NCI-H226 (cell line): ENCODE measurements at places on chromosomes 1 and 21.
A peak's percentile ranks its signal among the peaks of the same experiment; 100 is the strongest.

DNA sequence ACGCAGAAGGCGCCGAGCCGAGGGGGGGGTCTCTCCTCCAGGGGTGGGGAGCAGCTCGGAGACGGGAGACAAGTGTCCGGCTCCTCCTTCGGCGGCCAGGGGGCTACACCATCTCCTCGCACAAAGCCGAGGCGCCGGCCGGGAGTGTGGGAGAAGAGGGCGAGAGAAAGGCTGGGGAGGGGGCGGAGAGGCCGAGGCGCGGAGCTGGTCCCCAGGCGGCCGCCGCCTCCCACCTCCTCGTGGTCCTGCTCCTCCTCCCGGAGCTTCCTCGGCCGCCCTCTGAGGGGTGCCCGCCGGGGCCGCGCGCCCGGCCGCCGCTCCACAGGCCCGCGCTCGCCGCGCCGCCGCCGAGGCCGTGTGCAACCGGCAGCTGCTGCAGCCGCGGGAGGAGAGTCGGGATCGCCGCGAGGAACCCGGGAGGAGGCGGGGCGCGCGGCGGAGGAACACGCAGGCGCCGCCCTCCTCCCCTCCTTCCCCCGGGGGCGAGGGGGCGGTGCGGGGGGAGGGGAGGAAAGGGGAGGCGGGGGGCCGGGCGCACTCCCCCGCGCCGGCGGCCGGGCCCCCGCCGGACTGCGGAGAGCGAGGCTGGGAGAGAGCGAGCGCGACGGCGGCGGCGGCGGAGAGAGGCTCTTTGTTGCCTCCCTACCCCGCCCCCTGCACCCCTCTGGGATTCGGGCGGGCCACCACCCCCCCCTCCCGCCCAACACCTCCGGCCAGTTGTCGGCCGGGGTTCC, at the start of gene ENAH:
TSS of gene ENAH (minus strand) at position 395 of the 734 bp plus-strand sequence. CDS start 433 bp downstream, outside the sequence.
- DNase-seq, result peak; percentile 45

GRCh38 chr21:27526451-27526850, 559.6 kb upstream of the ADAMTS5 start:
- DNase-seq, result no peak

DNA sequence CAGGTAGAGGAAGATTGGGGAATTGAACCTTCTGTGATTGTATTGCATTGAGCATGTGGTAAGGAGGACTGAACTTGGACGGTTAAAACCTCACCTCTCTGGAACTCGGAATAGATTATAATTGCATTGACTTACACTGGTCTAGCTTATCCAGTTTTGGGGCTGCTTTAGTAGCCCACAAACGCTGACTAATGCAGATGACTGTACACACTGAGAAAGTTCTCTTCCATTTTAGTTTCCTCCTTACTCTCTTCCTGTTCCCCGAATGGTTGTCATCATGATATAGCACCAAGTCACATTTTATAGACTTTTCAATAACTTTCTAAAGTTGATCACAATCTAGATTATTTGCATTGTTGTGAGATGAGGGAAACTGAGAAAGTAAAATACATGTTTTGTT, 78.2 kb downstream of the NFIA start:
- peak; percentile 31 for DNase-seq

DNA sequence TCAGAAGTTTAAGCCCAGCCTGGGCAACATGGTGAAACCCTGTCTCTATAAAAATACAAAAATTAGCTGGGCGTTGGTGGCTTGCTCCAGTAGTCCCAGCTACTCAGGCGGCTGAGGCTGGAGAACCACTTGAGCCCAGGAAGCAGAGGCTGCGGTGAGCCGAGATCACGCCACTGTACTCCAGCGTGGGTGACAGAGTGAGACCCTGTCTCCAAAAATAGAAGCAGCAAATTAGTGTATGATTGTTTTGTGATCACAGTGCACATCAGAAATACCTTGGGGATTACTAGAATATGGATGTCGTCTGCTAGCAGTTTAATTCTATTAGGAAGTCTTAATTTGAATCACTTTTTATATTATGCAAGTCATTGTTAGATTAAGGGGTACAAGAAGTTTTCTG, 59.0 kb downstream of the ZBTB17 start:
- DNase-seq, result no peak

- no peak for DNase-seq
Observed at GRCh38 chr1:235052067-235053008, 76.3 kb downstream of the TOMM20 start.

DNA sequence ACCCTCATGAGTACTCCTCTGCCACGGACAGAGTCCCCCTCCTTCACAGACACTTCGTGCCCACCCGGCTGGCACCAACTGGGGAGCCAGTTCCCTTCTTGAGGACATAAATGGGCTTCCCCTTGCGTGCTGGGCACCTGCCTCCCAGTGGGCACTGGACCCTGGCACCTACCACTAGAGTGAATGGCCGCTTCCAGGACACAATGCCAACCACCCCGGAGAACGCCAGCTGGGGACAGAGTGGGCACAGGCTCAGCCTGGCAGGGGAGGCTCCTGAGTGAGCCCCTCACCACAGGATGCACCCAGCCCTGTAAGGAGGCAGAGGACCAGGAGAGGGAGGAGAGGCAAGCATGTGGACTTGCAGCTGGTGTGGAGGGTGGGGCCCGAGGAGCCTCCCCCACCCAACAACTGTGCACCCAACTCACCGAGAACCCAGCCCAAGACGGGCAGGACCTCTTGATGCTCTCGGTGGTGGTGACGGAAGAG, 1.0 kb downstream of the ENTREP3 start:
- DNase-seq, result no peak

DNA sequence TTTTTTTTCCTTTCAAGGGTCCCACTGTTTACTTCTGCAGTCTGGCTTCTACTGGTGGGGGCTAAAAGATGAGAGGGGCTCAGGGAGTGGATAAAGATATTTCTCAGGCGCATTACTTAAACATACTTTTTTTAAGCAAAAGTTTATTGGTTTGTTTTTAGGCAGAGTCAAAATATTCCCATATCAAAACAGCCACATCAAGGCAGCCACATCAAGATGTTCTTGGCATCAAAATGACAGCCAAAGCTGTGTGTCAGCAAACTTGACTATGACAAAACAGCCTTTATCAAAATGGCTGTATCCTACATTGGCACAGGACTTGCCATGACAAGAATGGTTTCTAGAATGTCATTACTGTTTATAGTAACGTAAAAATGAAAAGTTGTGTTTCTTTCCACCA, 22.1 kb upstream of the RASAL2 start:
- no peak for DNase-seq

GRCh38 chr1:92447033-92447681, 39.6 kb downstream of the GFI1 start:
- peak; percentile 61 for DNase-seq

GRCh38 chr1:226708342-226708780, 30.7 kb downstream of the ITPKB start:
- DNase-seq, result peak; percentile 36
